ENCODE measurements at places on chromosomes 6 and 20.

- DNase-seq: no peak
Measured at GRCh38 chr6:124254941-124255685, 451.4 kb downstream of the NKAIN2 start.

GRCh38 chr6:25457516-25457915 lies 178.3 kb downstream of the CARMIL1 start:
- no peak for DNase-seq

- no peak for DNase-seq
Measured at GRCh38 chr20:13800728-13801134, 15.9 kb downstream of the NDUFAF5 start.

GRCh38 chr6:105484238-105485161 lies 81.6 kb upstream of the PREP start:
- no peak for DNase-seq

DNA sequence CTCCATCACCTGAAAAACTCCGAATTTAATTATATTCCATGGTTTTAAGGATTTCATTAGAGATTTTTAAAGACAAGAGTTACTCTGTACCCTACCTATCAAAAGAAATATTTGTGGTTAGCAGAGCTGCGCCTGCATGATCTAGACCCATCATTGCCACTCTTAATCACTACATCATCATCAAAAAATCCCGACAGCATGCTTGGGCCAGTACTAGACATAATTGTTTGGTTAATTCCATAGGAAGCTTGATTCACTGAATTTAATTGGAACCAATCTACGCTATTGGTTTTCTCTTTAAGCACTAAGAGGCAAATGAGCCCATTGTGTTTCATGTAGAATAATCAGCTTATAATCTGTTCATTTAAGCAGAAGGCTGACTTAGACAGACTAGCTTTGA lies 33.4 kb upstream of the RNF217 start:
- no peak for DNase-seq

All from stimulated activated CD4-positive, alpha-beta T cell treated with anti-CD3 and anti-CD28 coated beads, Interleukin-2, amount 100 ng/mL, for 48 hours (primary cell).